ENCODE measurements at places on chromosomes 13 and 19.

DNA sequence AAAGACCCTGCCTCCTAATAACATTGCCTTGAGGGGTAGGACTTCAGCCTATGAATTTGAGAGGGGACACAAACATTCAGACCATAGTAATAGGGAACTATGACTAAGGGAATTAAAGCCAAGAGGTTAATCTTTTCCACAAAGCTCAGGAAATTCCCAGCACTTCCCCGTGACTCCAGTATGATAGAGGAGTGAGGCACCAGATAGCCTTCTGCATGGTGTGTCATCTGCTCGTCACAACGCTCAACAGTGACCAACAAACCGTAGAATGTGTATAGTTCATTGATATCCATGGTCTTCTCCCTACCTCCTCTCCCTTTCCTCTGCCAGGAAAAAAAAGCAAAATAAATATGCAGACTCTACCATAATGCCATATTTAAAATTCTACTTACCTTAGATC, 64.4 kb downstream of the B3GLCT start:
- DNase-seq, result no peak

GRCh38 chr19:28577233-28577632, 635.7 kb downstream of the UQCRFS1 start:
- no peak for DNase-seq

GRCh38 chr13:23159760-23160637, 20.8 kb upstream of the SGCG start:
- no peak for DNase-seq

DNA sequence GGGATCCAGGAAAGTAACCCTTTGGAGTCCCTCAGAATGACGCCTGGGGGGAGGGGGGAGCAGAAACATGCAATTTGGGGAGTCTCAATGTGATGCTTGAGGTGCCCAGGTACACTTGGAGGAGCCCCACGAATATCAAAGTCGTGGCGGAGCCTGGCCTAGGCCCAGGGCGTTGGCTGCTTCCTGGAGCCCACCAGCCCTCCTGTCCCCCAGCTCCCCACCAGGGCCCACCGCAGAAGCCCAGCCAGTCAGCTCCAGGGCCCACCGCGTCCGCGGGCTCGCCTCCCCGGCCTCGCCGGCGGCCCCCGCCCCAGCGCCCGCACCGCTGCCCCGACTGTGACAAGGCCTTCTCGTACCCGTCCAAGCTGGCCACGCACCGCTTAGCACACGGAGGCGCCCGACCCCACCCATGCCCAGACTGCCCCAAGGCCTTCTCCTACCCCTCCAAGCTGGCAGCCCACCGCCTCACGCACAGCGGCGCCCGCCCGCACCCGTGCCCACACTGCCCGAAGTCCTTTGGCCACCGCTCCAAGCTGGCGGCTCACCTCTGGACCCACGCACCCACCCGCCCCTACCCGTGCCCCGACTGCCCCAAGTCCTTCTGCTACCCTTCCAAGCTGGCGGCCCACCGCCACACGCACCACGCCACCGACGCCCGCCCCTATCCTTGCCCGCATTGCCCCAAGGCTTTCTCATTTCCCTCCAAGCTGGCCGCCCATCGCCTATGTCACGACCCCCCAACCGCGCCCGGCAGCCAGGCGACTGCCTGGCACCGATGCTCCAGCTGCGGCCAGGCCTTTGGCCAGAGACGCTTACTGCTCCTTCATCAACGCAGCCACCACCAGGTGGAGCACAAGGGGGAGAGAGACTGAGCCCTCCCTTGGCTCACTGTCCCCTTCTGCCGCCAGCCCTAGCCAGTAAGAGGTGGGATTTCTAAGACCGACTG, 2.1 kb downstream of the ZNF575 start:
- peak; percentile 33 for DNase-seq

- no peak for DNase-seq
Observed at GRCh38 chr13:70386919-70387318, 278.7 kb upstream of the KLHL1 start.

- DNase-seq, result no peak
Observed at GRCh38 chr13:79502859-79503468, 22.0 kb downstream of the NDFIP2 start.

All from H4 (cell line).